ENCODE measurements at places on chromosomes 13 and 19. TPM values are rescaled to one million over a fixed set of nuclear protein-coding genes. Genes with fewer than 3 reads are reported as not detected.

ZNF85 gene
- total RNA-seq: 15.8 TPM

S1PR2 gene
- total RNA-seq: 2.7 TPM

CRYL1 gene
- total RNA-seq: 10.0 TPM

GRCh38 chr13:42532561-42533335 is 41.2 kb upstream of the TNFSF11 start:
- H3K4me3 ChIP-seq: no peak overlapping the region
- no peaks in the 10 kb centered on the region for H3K36me3 ChIP-seq
- H3K4me1 ChIP-seq: no peaks in the 10 kb centered on the region
- no peak for DNase-seq

DNA sequence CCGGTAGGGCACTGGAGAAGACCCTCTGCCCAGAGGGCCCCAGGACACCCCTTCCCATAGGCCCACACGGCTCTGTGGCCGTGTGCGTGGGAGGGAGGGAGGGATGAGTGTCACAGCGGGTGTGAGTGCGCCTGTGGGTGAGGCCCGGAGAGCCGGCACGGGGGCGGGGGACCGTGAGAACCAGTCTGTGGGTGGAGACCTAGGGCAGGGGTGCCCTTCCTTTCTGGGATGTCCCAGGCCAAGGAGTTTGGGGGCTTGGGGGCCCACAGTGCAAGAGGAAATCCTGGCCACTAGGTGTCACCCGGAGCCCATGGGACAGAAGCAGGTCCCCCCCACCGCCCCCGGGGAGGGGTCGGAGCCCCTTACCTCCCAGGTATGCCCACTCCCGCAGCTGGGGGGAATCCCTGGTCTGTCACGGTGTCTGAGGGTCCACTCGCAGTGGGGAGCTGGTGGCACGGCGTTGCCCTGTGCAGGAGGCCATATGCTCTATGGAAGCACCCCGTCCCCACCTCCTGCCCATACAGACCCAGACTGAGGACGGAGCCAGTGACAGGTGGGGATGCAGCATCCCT is 16.0 kb upstream of the SLC7A10 start:
- H3K27ac ChIP-seq: no peak overlapping the region
- no peak for DNase-seq
- H3K4me3 ChIP-seq: no peak overlapping the region
- H3K36me3 ChIP-seq: no peaks in the 10 kb centered on the region
- no peaks in the 10 kb centered on the region for H3K27me3 ChIP-seq

- DNase-seq: no peak
- H3K27ac ChIP-seq: no peak overlapping the region
- H3K27me3 ChIP-seq: no peaks in the 10 kb centered on the region
- no peaks in the 10 kb centered on the region for H3K36me3 ChIP-seq
These were observed 1775.8 kb upstream of the MIR17HG start for GRCh38 chr13:89571676-89572075.

DNA sequence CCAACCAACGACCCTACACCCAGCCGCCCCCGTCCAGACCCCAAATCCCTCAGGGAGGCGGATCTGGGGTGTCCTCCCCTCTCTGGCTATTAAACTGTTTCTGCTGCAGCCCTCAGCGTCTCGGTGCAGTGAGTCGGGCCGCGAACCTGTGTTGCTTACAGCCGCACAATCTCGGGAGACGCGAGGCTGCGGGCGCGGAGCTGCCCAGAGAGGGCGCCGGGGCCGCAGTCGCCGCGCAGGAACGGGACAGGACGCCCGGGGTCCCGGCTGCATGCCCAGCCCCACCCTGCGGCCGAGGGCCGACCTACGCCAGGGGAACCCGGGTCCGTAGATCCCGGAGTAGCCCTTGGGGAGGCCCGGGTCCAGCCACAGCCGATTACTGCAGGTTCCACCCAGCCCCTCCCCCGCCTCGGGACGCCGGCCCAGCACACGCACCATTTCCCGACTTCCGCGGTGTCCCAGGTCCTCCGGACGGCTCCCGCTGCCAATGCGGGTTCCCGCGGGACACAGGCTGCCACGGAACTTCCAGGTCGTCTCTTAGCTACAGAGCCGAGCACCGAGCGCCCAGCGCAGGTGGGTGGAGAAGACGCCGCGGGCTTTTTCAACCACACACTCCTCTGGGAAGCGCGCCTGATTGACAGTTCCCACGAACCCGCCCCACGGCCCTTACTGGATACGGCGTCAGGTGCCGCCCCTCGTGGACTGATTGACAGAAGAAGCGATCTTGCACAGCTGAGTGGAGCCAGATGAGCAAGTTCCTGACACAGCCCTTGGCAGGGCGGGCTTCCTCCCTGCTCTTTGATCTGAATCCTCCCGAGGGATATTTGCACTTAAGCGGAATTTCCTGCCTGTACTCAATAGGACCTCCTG is at the start of gene ZNF799:
ZNF799 (minus strand) TSS at position 639 of the 870 bp plus-strand sequence; CDS start at position 438, 201 bp downstream.
- DNase-seq: peak; percentile 96
- peak within 1 kb of the TSS; percentile 67 for H3K27ac ChIP-seq
- no peaks in the 10 kb centered on the region for H3K36me3 ChIP-seq
- H3K4me1 ChIP-seq: no peaks in the 10 kb centered on the region

DNA sequence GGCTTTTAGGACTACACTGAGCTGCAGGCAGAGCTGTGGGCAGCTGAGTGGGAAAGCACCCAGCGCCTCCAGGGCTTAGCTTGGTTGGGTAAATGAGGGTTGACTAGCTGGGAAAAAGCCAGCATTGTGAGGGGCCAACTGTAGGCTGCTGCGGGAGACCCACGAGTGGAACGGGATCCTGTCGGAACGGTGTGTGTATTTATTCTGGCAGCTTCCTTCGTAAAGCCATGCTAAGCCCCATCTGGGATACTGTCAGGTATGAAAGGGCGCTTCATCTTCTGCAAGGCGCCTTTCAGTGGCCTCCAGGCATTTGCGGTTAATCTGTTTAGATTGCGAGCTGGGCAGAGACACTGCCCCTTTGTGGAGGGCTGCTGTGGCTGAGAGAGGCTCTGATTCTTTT is 39.5 kb upstream of the CNMD start:
- no peaks in the 10 kb centered on the region for H3K4me1 ChIP-seq
- DNase-seq: no peak
- no peak overlapping the region for H3K4me3 ChIP-seq
- H3K36me3 ChIP-seq: no peaks in the 10 kb centered on the region
- no peak overlapping the region for H3K27ac ChIP-seq

DNA sequence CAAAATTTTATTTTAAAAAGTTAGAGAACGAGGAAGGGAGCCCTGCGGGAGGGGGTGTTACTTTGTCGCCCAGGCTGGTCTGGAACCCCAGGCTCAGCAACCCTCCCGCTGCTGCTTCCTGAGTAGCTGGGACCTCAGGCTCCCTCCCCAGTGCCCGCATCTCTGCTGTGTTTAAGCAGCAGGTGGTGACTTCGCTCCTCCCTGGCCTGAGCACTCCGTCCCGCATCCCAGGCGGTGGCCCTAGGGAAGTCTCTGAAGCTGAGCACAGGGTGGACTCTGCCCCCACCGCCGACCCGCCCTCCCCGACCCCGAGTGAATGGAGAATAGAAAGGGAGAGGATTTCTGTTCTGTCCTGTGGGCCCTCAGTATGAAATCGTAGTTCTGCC is 30.5 kb downstream of the ZNF701 start:
- peak overlapping the region; percentile 31 for H3K27ac ChIP-seq
- no peaks in the 10 kb centered on the region for H3K27me3 ChIP-seq
- H3K36me3 ChIP-seq: peaks cover 10% of the 10 kb centered on the region

DNA sequence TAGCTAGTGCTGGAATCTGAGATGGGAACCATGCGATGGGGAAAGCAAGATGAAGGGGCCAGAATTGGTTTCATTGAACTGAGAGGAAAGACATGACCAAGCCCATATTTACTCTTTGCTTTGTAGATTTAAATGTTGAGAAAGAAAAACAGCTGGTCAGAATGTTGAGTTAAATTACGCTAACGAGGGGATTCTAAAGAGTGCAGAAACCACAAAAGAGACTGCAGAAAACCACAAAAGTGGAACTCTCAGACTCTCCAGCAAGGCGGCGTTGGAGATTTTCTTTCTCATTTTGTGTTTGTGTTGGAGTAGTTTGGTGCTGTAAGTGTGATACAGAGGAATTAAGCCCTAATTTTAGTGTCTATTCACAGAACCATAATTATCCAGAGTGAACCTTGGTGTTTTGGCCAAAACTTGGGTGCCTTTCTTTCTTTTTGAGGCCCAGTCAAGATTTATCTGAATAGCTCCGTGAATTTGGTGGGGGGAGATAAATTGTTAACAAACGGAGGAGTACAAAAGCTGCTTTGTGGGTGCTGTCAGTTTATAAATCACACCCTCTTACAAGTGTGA is 26.3 kb downstream of the SAE1 start:
- peaks cover 34% of the 10 kb centered on the region for H3K4me1 ChIP-seq
- peak overlapping the region; percentile 68 for H3K27ac ChIP-seq
- DNase-seq: peak; percentile 47
- peaks cover 75% of the 10 kb centered on the region for H3K36me3 ChIP-seq
- H3K4me3 ChIP-seq: no peak overlapping the region

GRCh38 chr13:94825507-94825906 is 113.2 kb upstream of the SOX21 start:
- no peak for DNase-seq
- no peaks in the 10 kb centered on the region for H3K27me3 ChIP-seq
- H3K27ac ChIP-seq: no peak overlapping the region
- H3K4me1 ChIP-seq: no peaks in the 10 kb centered on the region
- H3K36me3 ChIP-seq: no peaks in the 10 kb centered on the region

DNA sequence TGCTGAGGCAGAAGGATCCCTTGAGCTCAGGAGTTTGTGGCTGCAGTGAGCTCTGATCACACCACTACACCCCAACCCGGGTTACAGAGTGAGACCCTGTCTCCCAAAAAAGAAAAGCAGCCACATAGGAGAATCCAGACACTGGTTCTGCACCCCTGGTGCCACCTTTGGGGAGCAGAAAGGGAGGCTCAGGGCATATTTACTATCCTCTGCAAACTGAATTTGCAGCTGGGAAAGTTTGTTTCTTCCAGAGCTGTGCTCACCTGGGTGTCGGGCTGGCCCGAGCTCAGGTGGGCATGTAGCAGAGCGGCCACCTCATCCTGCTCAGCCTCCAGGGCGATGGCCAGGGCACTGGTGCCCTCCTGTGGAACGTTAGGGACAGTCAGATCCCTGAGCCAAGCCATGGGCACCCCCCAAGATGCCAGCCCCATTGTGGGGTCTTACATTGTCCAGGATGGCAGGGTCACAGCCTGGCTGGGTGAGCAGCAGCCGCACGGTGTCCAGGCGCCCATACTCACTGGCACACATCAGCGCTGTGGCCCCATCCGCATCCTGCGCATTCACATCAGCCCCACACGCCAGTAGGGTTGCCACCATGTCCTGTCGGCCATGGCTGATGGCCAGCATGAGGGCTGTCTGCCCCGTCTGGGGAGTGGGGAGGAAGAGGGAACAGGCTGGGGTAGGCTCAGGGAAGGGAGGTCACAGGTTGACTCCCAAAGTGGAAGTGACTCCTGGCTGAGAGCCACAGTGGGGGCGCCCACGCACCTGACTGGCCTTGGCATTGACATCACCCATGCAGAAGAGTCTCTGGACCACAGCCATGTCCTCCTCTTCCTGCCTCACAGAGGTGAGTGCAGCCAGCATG is 3.1 kb downstream of the RPS28 start:
- peaks cover 25% of the 10 kb centered on the region for H3K4me1 ChIP-seq
- no peak for DNase-seq
- H3K4me3 ChIP-seq: no peak overlapping the region
- peaks cover 22% of the 10 kb centered on the region for H3K36me3 ChIP-seq
- H3K27ac ChIP-seq: no peak overlapping the region

DNA sequence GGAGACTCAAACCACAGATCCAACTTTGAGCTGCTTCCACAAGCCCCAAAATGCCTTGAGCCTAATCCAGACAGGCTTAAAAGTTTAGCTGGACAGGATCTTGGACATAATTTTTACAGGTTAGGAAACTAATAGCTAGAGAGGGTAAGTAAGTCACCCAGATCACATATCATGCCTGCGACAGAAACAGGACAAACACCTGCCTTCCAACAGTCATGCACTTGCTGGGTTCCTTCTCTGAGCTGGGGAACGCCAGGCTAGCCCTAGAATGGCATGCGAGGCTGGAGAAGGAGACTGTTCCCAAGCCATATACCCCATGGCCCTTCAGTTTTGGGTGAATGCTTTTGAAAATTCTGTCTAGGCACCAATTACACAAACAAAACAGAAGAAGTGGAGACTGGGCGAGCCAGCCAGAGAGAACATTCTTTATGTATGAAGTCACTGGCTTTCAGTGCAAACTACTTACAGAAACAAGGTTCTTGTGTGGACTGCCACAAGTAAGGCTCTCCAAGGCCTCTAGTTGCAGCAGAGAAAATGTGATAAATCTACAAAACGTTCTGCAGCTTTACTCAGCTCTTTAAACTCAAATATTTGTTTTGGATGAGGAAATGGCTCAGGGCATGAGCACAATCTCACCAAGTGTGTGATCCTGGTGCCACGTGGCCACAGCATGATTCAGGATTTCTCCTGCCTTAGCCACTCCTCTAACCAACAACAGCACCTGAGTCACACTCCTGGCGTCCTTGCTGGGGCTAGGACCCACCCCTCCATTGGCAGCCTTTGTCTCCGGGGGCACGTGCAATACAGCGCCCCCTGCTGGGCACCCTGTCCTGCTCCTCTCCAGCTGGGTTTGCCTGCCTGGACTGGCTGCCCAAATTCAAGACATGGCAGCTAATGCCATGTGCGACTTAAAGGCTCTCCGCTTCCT is 73.4 kb upstream of the UBL3 start:
- peaks cover 21% of the 10 kb centered on the region for H3K4me1 ChIP-seq
- peak overlapping the region; percentile 15 for H3K27ac ChIP-seq
- no peak overlapping the region for H3K4me3 ChIP-seq
- no peaks in the 10 kb centered on the region for H3K27me3 ChIP-seq
- DNase-seq: no peak

DNA sequence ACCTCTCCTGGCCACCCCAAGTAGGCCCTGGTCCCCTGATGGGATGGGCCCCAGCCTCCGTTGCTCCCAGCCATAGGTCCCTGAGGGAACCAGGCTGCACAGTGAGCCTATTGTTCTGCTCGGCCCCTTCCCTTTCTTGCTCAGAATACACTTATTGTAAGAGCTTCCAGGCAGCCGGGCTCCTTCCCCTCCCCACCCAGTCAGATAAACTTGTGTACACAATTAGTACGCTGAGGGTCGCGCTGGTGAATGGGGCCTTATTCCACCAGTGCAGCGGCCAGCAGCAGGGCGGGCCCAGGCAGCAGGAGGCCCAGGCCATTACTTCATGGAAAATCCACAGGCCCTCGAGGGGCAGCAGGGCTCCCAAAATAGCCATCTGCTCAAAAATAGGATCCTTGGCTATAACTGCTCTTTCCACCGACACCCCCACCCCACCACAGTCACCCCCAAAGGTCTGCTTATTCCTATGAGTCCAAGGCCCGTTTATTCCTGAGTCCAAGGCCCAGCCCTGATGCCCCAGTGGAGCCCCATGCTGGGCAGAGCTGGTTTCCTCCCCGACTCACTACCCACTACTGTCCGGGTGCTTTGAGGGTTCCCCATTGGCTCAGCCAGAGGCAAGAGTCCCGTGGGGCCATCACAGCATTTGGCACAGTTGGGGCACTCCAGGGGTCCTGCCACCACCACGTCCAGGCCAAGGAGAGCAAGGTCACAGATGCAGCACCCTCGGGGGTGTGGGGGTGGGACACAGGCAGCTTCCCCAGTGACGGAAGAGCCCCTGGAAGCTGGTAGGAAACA is 22.1 kb downstream of the CAPN12 start:
- no peak for DNase-seq
- H3K4me1 ChIP-seq: no peaks in the 10 kb centered on the region
- H3K4me3 ChIP-seq: no peak overlapping the region
- no peaks in the 10 kb centered on the region for H3K27me3 ChIP-seq
- H3K27ac ChIP-seq: no peak overlapping the region
- H3K36me3 ChIP-seq: peaks cover 33% of the 10 kb centered on the region

GRCh38 chr13:50464349-50465251 is 378.9 kb downstream of the DLEU7 start:
- H3K27ac ChIP-seq: no peak overlapping the region
- H3K4me1 ChIP-seq: no peaks in the 10 kb centered on the region
- DNase-seq: no peak
- no peaks in the 10 kb centered on the region for H3K36me3 ChIP-seq

All from thymus (tissue), 14 donors.